Heart right ventricle (tissue), 16 donors: ENCODE measurements at places on chromosomes 4 and X. TPM values are rescaled to one million over a fixed set of nuclear protein-coding genes. Genes with fewer than 3 reads are reported as not detected.

CPZ gene
- total RNA-seq, result 0.12 TPM

- H3K4me1 ChIP-seq, result peaks cover 14% of the 10 kb centered on the region
- H3K4me3 ChIP-seq, result no peak overlapping the region
- no peak overlapping the region for H3K27ac ChIP-seq
- no peak for DNase-seq
- H3K36me3 ChIP-seq, result no peaks in the 10 kb centered on the region
- H3K27me3 ChIP-seq, result peaks cover 75% of the 10 kb centered on the region
Observed at GRCh38 chrX:623268-623598, 7.4 kb upstream of the SHOX start.

SLC6A14 gene
- total RNA-seq, result not detected

GRCh38 chrX:153074262-153074899 lies 2.1 kb downstream of the PNMA6A start:
- H3K4me1 ChIP-seq, result no peaks in the 10 kb centered on the region
- H3K36me3 ChIP-seq, result no peaks in the 10 kb centered on the region
- no peak overlapping the region for H3K4me3 ChIP-seq
- no peaks in the 10 kb centered on the region for H3K27me3 ChIP-seq
- H3K27ac ChIP-seq, result no peak overlapping the region

DNA sequence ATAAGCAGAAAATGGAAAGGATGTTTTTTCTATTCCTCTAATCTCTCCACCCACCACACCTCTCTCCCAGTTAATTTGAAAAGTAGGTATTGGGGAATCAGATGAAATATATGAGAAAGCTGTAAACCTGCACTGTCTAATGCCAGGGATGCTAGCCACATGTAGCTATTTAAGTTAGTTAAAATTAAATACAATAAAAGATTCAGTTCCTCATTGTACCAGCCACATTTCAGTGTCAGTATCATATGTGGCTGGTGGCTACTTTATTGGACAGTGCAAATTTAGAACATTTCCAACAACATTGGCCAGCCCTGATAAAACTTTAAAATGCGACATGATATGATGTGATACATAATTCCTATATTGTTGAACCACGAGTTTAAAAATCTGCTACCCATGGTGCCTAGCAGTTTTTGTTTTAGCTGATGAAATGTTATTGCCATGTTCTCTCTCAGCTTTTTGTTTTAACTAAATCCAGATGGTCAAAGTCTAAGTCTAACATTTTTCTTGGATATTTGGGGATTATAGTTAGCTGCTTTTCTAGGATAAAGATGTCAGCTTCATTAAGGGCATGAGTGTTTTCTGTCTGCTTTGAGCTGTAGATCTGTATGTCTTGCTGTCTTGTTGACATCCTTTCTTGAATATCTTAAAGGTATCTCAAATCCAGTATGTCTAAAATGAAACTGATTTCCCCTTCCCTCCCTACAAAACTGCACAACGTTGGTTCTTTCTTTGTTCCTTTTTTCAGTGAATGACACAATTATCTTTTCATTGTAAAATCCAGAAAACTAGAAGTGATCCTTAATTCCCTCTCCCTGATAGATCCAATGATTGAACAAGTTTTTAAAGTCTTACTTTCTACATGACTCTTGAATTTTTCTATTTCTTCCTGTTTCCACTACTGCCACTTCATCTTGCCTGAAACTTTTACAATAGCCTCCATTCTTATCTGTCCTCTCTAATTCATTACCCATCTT lies 6.2 kb downstream of the ARFIP1 start:
- peaks cover 20% of the 10 kb centered on the region for H3K36me3 ChIP-seq
- no peak overlapping the region for H3K27ac ChIP-seq
- no peaks in the 10 kb centered on the region for H3K4me1 ChIP-seq
- DNase-seq, result no peak
- H3K27me3 ChIP-seq, result no peaks in the 10 kb centered on the region

GRCh38 chr4:1717129-1718094 lies 3.7 kb downstream of the TMEM129 start:
- no peak for DNase-seq
- H3K4me3 ChIP-seq, result no peak overlapping the region
- no peak overlapping the region for H3K27ac ChIP-seq
- no peaks in the 10 kb centered on the region for H3K27me3 ChIP-seq

DNASE1L1 gene
- 41.9 TPM for total RNA-seq

GRCh38 chr4:152697284-152698088 lies 17.7 kb upstream of the TMEM154 start:
- no peak overlapping the region for H3K4me3 ChIP-seq
- no peaks in the 10 kb centered on the region for H3K36me3 ChIP-seq
- DNase-seq, result no peak
- H3K4me1 ChIP-seq, result peaks cover 8% of the 10 kb centered on the region
- no peaks in the 10 kb centered on the region for H3K27me3 ChIP-seq
- H3K27ac ChIP-seq, result no peak overlapping the region

GRCh38 chr4:113588895-113589668 lies 172.5 kb downstream of the CAMK2D start:
- DNase-seq, result no peak
- no peaks in the 10 kb centered on the region for H3K36me3 ChIP-seq
- no peak overlapping the region for H3K27ac ChIP-seq
- peaks cover 74% of the 10 kb centered on the region for H3K4me1 ChIP-seq
- no peaks in the 10 kb centered on the region for H3K27me3 ChIP-seq

- no peaks in the 10 kb centered on the region for H3K27me3 ChIP-seq
- DNase-seq, result no peak
- H3K36me3 ChIP-seq, result no peaks in the 10 kb centered on the region
- no peak overlapping the region for H3K27ac ChIP-seq
Observed at GRCh38 chr4:122635205-122635604, 14.3 kb upstream of the IL21 start.

RLIM gene
- 28.2 TPM for total RNA-seq

GRCh38 chr4:105496899-105497298 lies 23.0 kb upstream of the PPA2 start:
- DNase-seq, result no peak
- no peaks in the 10 kb centered on the region for H3K27me3 ChIP-seq
- no peaks in the 10 kb centered on the region for H3K36me3 ChIP-seq

DNA sequence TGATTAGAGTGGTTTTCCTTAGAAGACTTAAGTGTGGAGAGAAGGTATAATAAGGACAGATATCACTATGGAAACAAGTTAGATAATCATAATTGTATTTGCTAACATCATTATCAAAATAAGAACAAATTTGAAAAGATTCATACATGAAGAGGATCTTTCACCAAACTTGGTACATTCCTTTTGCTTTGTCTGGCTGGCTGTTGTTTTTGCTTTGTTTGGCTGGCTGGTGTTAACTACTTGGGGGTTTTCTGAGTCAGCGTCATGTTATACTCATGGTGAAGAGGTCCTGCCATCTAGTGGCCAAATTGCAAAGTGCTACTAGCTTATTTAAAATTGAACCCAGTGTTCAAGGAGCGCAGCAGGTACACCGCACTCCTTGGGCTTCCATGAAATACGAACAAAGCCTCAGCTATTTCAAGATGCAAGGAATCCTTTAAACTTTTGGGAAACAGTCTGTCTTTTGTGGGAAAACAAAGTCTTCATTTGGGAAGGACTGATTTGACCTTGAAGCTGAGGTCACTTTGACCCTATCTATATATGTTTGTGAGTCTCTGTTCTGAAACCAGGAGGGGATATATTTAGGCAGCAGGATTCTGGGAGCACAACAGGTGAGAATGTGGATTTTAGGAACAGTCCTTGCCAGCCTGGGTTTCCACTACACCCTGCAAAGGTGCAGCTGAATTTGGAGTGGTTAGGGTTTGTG lies 129.7 kb downstream of the PLS3 start:
- H3K36me3 ChIP-seq, result no peaks in the 10 kb centered on the region
- peaks cover 72% of the 10 kb centered on the region for H3K27me3 ChIP-seq
- no peak overlapping the region for H3K27ac ChIP-seq

DNA sequence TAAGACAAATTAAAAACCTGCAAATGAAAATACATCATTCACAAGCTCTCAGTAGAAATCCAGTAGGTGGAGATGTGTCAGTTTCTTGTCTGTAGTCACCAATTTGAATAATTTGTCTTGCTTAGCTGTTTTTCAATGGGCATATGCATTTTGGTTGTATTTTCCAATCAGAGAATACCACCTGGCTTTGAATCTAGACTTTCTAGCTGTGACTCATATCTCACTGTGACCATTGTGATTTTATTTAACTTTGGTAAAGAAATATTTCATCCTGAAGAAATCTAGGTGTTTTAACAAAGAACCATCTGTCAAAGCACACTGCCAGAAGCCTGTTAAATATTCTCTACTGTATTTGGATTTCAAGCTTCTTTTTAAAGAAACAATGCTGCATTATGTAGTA lies 1650.6 kb upstream of the IGFBP7 start:
- H3K27me3 ChIP-seq, result no peaks in the 10 kb centered on the region
- H3K4me1 ChIP-seq, result no peaks in the 10 kb centered on the region
- no peaks in the 10 kb centered on the region for H3K36me3 ChIP-seq
- no peak for DNase-seq

- H3K27me3 ChIP-seq, result peaks cover 2% of the 10 kb centered on the region
- H3K4me3 ChIP-seq, result no peak overlapping the region
- no peaks in the 10 kb centered on the region for H3K4me1 ChIP-seq
- no peak overlapping the region for H3K27ac ChIP-seq
- DNase-seq, result no peak
Observed at GRCh38 chr4:26081795-26082498, 167.9 kb downstream of the SMIM20 start.

DNA sequence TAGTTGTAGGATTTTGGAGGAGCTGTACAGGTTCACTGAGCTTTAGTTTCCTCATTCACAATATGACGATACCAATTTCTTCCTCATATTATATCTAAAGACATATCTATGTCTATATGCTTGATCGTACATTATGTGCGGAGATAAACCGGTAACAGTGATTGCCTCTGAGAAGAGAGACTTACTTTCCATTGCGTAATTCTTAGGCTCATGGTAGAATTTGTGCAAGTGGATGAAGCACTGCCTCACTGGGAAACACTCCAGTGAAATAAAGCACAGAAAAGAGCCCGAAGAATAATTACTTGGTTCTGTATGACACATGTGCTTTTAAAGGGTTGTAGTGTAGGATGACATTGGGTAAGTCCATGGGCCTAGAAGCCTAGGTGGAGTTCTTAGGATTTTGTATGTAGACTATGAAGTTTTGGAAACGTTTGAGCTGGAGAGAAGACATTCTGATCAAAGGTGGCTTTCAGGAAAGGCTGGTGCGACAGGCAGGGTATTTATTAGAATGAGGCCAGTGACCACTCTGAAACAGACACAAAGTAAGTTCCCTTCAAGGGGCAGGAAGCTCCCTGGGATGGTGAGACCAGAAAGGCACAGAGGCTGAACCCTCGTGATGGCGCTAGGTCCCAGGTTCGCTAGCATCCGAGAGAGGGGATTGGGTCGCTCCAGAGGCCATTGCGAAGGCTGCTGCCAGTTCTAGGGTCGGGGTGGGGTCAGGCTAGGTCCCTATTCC lies 649 bp upstream of the VBP1 start:
- DNase-seq, result no peak
- H3K4me1 ChIP-seq, result no peaks in the 10 kb centered on the region
- H3K36me3 ChIP-seq, result no peaks in the 10 kb centered on the region
- H3K4me3 ChIP-seq, result no peak overlapping the region
- H3K27ac ChIP-seq, result peak overlapping the region; percentile 72
